ENCODE measurements at places on chromosomes 4 and X.

DNA sequence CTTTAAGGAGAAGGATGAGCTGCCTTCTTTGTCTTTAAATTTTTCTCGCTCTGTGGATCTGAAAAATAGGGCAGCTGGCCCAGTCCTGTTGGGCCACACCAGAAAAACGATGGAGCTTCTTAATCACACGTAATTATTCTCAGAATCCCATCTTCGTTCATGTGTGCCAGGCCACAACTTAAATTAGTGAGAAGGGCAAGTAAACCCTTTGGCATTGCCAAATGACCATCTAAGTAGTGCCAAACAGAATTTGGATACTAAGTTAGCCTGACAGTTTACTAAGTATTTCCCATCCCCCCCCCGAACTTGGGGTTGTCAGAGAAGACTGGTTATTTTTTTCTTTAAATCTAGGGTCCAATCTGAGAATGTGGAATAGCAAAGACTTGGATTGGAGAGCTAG is 62.0 kb downstream of the CASP3 start:
- DNase-seq: no peak

DNA sequence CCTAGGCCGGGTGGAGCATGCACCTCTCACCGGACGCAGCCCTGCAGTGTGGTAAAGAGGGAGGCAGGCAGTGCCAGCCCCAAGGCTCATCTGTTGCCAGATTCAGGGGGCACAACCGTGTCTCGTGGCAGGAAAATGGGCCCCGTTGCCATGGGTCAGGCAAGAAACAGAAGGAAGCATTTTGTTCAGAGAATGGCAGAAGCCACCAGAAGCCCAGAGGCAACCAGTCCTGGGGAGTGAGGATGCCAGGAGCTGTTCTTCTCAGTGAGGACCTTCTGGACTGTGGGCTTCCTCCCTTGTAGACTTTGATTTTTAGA is 12.5 kb upstream of the UVSSA start:
- no peak for DNase-seq

- DNase-seq: no peak
Observed at GRCh38 chr4:98444371-98444770, 183.2 kb downstream of the RAP1GDS1 start.

DNA sequence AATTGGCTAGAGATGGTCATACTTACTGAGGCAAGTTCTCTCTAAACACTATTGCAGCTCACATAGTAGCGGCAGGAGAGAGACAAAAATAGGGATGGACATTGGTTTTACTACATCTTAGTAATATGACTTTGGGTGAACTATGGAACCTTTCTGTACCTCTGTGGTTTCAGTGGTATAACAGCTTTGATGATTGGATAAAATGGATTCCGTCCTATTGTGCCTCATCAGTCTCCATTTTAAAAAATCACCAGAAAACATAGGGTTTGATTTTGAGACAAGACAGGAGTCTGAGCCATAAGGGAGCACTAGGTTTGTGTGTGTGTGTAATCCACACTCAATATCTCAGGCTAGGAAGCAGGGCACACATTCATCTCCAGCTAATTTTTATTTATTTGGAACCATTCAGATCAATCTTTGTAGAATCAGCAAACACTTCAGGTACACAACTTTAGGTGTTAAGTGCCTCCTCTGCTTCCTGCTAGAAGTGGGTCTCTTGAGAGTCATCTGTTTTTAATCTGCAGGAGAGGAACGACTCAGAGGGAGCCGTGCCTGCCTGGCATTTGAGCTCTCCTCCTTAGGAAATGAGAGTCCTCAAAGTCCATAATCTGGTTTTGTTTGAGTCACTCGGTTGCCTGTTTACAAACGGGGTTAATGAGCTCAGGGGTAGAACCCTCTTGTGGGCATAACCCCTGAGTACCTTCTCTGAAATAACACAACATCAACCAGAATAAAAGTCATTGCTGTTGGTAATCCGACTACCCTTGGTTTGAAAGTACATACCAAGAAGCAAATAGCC is 238.5 kb upstream of the BOD1L1 start:
- DNase-seq: no peak

GRCh38 chr4:64251781-64252180 is 157.5 kb downstream of the TECRL start:
- no peak for DNase-seq

DNA sequence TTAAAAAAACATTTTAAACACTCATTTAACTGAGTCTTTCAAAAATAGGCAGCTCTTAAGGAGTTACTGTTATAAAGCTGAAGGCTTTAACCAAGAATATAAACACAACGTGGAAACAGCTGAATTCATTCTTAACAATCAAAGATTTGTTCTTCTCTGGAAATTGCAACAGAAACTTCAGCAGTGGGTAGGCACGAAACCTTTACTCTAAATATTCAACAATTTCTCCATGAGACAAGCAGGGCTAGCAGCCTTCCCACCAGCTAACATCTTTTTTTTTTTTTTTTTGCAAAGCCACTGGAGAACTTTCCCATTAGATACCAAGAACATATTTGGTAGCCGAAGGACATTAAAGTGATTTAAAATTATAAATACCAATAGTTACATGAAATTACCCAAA is 78.2 kb upstream of the PRSS48 start:
- no peak for DNase-seq

DNA sequence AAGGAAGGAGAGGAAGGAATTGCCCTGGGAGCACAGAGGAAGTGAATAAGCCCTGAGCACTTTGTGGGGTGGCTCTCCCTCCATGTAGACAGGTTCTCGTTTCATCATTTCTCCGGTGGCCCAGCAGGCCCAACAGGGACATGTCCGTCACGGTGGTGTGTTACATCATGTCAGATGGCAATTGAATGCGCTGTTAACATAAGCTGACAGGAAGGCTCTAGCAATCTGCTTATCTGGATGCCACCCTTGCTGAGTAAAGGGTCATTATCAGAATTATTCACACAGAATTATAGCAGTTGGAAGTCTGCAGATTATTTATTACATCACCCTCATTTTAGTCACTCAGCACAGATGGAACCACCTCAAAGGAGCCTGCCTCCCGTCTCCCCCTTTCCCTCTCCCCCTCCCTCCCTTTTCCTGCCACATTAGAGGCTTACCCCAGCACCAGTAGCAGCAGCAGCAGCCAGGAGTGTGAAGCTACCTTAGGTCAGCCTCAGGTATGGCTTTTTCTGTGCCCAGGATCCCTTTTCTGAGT is 124.3 kb upstream of the TRIM2 start:
- no peak for DNase-seq

DNA sequence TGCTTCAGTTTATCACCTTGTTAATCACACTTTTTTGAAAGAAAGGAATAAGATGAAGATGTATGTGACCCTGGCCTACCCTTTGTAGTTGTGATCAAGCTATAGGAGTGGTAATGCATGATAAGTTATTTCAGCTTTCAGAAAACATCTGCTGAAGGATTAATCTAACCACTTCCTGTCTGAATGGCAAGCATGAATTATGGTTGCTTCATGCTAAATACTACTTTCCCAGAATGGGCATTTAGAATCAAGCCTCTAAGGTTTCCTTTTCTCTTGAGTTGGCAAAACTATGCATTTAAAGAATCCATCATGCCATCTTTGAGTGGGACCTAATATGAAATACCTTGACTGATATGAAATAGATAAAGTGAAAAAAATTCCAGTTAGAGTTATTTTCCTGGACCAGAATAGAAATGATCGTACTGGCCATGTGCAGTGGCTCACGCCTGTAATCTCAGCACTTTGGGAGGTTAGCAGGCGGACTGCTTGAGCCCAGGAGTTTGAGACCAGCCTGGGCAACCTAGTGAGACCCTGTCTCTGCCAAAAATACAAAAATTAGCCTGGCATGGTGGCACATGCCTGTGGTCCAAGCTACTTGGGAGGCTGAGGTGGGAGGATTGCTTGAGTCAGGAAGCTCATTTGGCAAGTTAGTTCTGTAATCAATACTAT is 59.1 kb downstream of the ANXA3 start:
- no peak for DNase-seq

- DNase-seq: no peak
Observed at GRCh38 chr4:115657991-115658650, 544.7 kb upstream of the NDST4 start.

- DNase-seq: no peak
Observed at GRCh38 chr4:142721187-142721586, 124.9 kb downstream of the INPP4B start.

- no peak for DNase-seq
Observed at GRCh38 chr4:100340512-100341485, 150.5 kb upstream of the DDIT4L start.

- no peak for DNase-seq
Observed at GRCh38 chr4:108397850-108398249, 222.5 kb upstream of the RPL34 start.

DNA sequence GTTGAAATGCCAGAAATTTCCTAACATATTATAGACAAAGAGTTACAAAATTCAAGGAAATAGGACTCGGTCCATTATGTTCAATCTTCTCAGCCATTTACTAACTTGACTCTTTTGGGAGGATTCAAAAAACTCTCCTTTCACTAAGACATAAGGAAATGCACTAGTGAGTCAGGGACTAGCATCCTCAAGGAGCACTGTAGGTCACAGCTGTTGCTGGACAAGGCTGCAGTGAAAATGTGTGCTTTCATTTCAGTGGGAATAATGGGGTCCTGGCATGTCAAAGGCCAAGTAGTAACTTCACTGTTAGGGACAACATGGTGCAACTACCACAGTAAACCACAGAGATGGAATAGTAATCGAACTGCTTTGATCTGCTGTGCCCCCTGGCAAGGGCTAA is 56.9 kb upstream of the ABCG2 start:
- no peak for DNase-seq

DNA sequence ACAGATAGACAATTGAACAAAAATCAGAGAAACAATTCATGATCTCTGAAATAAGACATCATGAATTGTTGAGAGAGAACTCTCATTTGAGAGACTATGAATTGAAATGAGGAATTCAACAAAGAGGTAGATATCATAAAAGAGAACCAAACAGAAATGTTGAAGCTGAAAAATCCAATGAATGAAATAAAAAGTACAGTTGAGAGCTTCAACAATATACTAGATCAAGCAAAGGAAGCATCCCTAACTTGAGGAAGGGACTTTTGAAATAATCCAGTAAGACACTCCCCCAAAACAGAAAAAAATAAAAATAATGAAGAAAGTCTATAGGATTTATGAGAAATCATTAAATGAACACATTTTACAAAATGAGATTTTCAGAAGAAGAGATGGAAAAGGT is 310.0 kb upstream of the PCDH10 start:
- DNase-seq: no peak

GRCh38 chr4:161419822-161420221 is 744.0 kb downstream of the FSTL5 start:
- no peak for DNase-seq

DNA sequence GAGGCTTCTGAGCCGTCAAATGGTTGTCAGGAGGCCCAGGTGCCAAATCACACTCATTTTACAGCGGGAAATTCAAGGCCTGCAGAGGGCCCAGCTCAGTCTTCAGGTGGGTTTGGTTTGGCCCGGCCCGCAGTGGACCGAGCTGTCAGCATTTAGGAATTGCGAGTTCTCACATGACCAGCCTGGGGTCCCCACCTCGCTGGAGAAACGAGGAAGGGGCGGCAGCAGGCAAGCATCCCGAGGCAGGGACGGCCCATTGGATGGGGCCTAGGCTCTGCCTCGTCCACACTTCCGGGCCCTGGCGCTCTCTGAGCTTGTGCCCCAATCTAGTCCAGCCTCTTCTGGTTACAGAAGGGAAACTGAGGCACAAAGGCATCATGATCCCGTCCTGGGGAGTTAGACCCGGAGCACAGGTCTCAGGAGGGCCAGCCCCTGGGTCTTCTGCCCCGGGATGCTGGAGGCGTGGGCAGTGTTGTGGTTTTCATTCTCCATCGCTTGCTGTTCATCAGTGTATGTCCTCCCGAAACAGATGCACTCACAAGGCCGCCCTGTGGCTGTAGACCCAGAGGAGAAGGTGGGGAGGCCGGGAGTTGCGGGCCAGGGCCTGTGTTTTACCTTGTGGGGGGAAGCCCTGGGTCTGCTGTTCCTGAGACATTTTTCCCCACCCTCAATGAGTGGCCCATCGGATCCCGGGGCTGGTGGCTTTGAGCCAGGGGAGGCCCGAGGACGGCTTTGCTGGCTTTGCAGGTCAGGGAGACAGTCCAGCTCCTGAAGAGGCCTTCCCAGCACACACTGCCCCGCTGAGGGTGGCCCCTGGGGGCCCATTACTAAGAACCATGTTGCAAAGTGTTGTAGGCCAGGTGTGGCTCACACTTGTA is 8.9 kb downstream of the PSAPL1 start:
- peak; percentile 16 for DNase-seq

GRCh38 chrX:74297766-74298165 is 6.2 kb upstream of the ZCCHC13 start:
- no peak for DNase-seq

- DNase-seq: no peak
Observed at GRCh38 chr4:24557026-24558025, 27.0 kb downstream of the DHX15 start.

GRCh38 chr4:53489279-53489889 is 101.9 kb downstream of the LNX1 start:
- no peak for DNase-seq

DNA sequence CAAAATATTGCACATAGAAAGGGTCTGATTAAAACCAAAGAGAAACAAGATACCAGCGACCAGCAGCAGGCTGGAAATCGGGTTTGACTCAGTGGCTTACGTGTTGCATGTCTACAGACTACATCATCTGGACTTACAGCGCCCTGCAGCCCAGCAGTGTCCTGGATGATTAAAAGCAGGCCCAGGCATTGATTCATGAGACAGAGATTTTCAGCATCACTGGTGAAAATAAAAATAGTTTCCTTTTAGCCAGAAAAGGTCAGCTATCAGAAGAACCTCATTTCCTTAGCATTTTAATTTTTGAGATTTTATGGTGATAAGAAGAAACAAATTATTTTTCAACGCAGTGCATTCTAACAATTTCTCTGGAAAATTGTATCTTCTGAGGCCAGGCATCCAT is 190.6 kb downstream of the PTTG2 start:
- no peak for DNase-seq

DNA sequence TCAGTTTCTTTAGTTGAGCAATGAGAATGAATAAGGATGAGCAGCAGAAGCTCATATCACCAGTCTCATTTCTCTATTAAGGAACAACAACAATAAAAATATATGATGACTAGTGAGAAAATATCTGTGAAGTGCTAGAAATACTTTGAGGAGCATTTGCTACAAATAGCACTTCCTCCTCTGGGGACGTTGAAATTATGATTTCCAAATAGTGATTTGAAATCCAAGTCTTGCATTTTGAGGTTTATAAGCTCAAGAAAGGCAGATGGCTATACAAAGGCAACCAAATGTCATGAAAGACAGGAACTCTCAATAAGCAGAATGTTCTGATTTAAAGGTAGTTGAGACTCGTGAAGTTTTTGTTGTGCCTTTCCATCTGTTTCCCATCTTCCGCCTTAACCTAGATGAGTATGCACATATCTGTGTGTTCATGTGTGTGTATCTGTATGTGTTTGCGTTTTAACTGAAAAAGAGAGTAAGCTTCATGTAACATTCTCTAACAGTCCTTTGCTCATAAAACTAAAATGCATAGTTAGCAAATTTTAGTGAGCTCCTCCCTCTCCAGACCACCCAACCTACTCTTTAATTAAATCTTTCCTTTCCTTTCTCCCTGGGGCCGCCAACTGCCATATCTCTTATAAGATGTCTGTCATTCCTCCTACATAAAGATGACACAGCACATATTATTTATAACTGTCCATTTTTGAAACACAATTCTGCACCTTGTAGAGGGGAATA is 222.6 kb upstream of the RASGEF1B start:
- no peak for DNase-seq

GRCh38 chr4:52889778-52890520 is 27.8 kb downstream of the RASL11B start:
- DNase-seq: no peak

All from femur (tissue), 1 donor.